KBM-7 (cell line): ENCODE measurements at places on chromosomes 12 and 14.

- DNase-seq = no peak
These were observed 26.6 kb upstream of the NXPH4 start for GRCh38 chr12:57190037-57190436.

GRCh38 chr14:64709126-64709525 lies 4.9 kb downstream of the PLEKHG3 start:
- DNase-seq = no peak

DNA sequence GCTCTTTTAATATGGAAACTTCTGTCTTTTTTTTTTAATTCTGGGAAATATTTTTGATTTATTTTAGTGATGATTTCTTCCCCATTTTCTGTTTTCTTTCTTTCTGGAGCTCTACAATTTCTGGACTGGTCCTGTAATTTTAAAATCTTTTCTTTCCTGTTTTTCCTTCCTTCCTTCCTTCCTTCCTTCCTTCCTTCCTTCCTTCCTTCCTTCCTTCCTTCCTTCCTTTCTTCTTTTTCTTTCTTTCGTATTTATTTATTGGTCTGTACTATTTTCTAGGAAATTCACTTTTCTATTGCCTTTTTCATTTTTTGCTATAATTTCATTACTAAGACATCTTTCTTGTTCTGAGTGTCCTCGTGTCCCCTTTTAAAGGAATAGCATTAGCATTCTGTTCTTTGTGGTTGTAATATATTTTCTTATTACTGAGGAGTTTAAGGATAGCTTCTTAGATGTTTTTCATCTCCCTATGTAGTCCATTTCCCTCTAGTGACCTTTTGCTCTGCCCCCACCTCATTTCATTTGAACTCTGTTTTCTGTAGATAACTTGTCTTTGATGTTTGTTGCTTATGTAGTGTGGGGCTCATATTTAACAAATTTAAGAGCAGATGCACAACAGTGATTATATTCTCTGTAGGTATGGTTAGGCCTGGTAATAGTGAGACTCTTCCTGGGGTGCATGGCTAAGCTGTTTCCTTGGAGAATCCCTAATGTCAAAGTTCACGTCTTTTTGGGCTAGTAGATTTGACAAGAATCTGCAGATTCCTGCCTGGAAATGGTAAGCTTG lies 38.0 kb downstream of the TBC1D15 start:
- DNase-seq = no peak

GRCh38 chr12:6494968-6495367 lies 1.1 kb downstream of the NCAPD2 start:
- DNase-seq = no peak

DNA sequence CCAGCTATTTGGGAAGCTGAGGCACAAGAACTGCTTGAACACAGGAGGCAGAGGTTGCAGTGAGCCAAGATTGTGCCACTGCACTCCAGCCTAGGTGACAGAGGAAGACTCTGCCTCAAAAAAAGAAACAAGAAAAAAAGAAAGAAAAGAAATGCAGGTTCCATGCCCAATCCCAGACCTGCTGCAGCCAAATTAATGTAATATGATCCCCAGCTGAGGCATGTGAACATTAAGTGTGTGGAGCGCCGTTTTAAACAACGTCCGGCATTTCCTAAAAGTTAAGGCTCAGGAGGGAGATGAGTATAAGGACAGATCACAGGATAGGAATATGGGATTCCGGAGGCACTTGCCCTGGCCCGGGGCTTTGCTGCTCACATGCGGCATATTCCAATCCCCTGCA lies 162.9 kb downstream of the KSR2 start:
- no peak for DNase-seq
